Heart right ventricle (tissue), 16 donors: ENCODE measurements at places on chromosomes 16 and 17. TPM values are rescaled to one million over a fixed set of nuclear protein-coding genes. Genes with fewer than 3 reads are reported as not detected.
A peak's percentile ranks its signal among the peaks of the same experiment; 100 is the strongest.

DNA sequence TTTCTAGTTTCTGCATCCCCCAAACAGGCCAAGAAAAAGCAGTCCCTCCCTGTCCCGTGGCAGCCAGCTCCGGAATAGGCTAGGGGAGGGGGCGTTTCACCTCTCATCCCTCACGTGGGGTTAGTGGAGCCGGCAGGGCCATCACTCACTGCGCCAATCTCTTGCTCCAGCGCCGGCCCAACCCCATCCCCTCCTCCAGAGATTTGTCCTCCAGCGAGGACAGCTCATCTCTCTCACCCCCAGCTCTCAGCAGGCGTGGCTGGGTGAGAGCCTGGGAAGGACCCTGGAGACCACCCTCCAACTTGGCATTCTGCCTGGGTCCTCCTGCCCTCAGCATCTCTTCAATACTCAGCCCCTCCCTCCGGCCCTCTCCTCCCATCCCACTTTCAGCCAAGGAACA lies 74.1 kb downstream of the TMEM132E start:
- no peaks in the 10 kb centered on the region for H3K27me3 ChIP-seq
- H3K4me1 ChIP-seq = no peaks in the 10 kb centered on the region
- no peak overlapping the region for H3K27ac ChIP-seq
- no peak overlapping the region for H3K4me3 ChIP-seq
- H3K36me3 ChIP-seq = no peaks in the 10 kb centered on the region

GRCh38 chr17:48631693-48632578 lies 5.8 kb upstream of the HOXB9 start:
- H3K4me3 ChIP-seq = no peak overlapping the region
- peaks cover 100% of the 10 kb centered on the region for H3K27me3 ChIP-seq
- DNase-seq = no peak
- H3K4me1 ChIP-seq = peaks cover 15% of the 10 kb centered on the region
- H3K36me3 ChIP-seq = no peaks in the 10 kb centered on the region
- H3K27ac ChIP-seq = no peak overlapping the region

GRCh38 chr16:50354629-50355456 lies 13.9 kb downstream of the BRD7 start:
- DNase-seq = no peak
- no peak overlapping the region for H3K4me3 ChIP-seq
- H3K4me1 ChIP-seq = no peaks in the 10 kb centered on the region
- no peaks in the 10 kb centered on the region for H3K27me3 ChIP-seq
- H3K27ac ChIP-seq = no peak overlapping the region

- H3K27ac ChIP-seq = no peak overlapping the region
- no peak for DNase-seq
- peak overlapping the region; percentile 40 for H3K4me3 ChIP-seq
- H3K27me3 ChIP-seq = no peaks in the 10 kb centered on the region
- no peaks in the 10 kb centered on the region for H3K36me3 ChIP-seq
- peaks cover 10% of the 10 kb centered on the region for H3K4me1 ChIP-seq
Measured at GRCh38 chr16:12090151-12090530, 113.6 kb downstream of the SNX29 start.

DNA sequence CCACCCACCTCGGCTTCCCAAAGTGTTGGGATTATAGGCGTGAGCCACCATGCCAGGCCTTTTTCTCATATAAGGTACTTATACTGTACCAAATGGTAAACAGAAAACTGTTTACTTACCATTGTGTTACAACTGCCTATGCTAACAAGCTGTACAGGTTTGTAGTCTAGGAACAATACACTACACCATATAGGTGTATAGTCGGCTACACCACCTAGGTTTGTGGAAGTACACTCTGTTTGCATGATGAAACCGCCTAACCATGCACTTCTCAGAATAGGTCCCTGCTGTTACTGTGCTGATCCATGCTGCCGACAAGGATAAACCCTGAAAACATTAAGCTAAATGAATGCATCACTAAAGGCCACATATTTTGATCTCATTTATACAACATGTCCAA lies 18.9 kb downstream of the DNAJA2 start:
- no peaks in the 10 kb centered on the region for H3K4me1 ChIP-seq
- H3K27me3 ChIP-seq = no peaks in the 10 kb centered on the region
- no peak overlapping the region for H3K27ac ChIP-seq
- peaks cover 4% of the 10 kb centered on the region for H3K36me3 ChIP-seq

DNA sequence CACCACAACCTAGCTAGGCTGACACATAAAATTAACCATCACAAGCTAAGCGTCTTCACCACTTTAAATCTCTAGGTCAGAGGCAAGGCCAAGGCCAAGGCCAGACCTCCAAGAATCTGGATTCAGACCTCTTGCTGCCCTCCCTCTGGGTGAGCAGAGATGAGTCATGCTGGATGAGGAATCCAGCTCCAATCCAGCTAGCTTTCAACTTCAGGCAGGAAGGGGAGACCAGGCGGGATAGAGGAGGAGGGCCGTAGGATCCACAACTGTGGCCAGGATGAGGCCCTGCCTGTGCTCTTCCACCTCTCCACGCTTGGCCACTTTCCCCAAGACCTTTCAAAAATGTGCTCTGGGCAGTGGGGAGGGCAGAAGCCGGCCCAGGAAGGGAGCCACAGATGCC lies 14.7 kb downstream of the LRRC75A start:
- no peak for DNase-seq
- peaks cover 10% of the 10 kb centered on the region for H3K4me1 ChIP-seq
- H3K36me3 ChIP-seq = no peaks in the 10 kb centered on the region
- no peaks in the 10 kb centered on the region for H3K27me3 ChIP-seq
- no peak overlapping the region for H3K27ac ChIP-seq
- no peak overlapping the region for H3K4me3 ChIP-seq

GRCh38 chr16:87740441-87740840 lies 25.3 kb downstream of the KLHDC4 start:
- no peak for DNase-seq
- H3K4me1 ChIP-seq = peaks cover 20% of the 10 kb centered on the region
- no peak overlapping the region for H3K27ac ChIP-seq
- no peaks in the 10 kb centered on the region for H3K27me3 ChIP-seq

The C1QTNF8 gene
- total RNA-seq = not detected

- H3K36me3 ChIP-seq = no peaks in the 10 kb centered on the region
- no peak overlapping the region for H3K27ac ChIP-seq
- H3K4me3 ChIP-seq = no peak overlapping the region
- no peak for DNase-seq
- no peaks in the 10 kb centered on the region for H3K27me3 ChIP-seq
- H3K4me1 ChIP-seq = no peaks in the 10 kb centered on the region
Measured at GRCh38 chr17:63142836-63143235, 176.8 kb downstream of the TANC2 start.

The C17orf100 gene
- 0.73 TPM for total RNA-seq

GRCh38 chr17:19747829-19748806 lies at the start of gene ALDH3A1:
Gene ALDH3A1, minus strand, starts transcription at chr17:19748298. Its CDS starts 3,169 bp downstream, at chr17:19745129.
- no peak within 1 kb of the TSS for H3K4me3 ChIP-seq
- no peaks in the 10 kb centered on the region for H3K4me1 ChIP-seq
- no peak within 1 kb of the TSS for H3K27ac ChIP-seq
- H3K27me3 ChIP-seq = no peaks in the 10 kb centered on the region
- no peaks in the 10 kb centered on the region for H3K36me3 ChIP-seq

DNA sequence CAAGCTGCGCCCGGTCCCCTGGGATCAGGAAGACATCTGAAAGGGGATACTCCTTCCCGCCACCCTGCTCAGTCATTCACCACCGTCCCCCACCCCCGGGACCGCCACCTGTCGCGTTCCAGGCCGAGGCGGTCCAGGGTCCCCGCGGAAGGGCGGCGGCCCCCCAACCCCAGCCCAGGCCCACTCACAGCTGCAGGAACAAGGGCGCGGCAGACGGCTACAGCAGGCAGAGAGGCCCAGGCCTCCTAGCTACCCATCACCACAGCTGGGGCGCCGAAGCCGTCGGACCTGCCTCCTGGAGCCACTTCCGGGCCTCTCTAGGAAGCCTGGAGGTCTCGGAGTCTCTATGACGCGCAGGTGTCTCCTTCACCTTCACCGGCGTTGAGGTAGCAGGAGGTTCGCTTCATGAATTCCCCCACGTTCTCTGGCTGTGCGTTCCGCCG lies at the start of gene SDR42E1:
Gene SDR42E1 (minus strand): TSS at position 272 of the 443 bp plus-strand sequence. CDS start 10,612 bp downstream, outside the sequence.
- H3K4me3 ChIP-seq = peak within 1 kb of the TSS; percentile 31
- H3K4me1 ChIP-seq = peaks cover 2% of the 10 kb centered on the region
- peaks cover 27% of the 10 kb centered on the region for H3K27me3 ChIP-seq
- no peaks in the 10 kb centered on the region for H3K36me3 ChIP-seq

GRCh38 chr17:74786431-74787055 lies 10.4 kb upstream of the NAT9 start:
- H3K27me3 ChIP-seq = no peaks in the 10 kb centered on the region
- H3K36me3 ChIP-seq = no peaks in the 10 kb centered on the region
- H3K4me3 ChIP-seq = no peak overlapping the region
- H3K4me1 ChIP-seq = no peaks in the 10 kb centered on the region
- DNase-seq = no peak
- no peak overlapping the region for H3K27ac ChIP-seq

The CNTD1 gene
- total RNA-seq = not detected

DNA sequence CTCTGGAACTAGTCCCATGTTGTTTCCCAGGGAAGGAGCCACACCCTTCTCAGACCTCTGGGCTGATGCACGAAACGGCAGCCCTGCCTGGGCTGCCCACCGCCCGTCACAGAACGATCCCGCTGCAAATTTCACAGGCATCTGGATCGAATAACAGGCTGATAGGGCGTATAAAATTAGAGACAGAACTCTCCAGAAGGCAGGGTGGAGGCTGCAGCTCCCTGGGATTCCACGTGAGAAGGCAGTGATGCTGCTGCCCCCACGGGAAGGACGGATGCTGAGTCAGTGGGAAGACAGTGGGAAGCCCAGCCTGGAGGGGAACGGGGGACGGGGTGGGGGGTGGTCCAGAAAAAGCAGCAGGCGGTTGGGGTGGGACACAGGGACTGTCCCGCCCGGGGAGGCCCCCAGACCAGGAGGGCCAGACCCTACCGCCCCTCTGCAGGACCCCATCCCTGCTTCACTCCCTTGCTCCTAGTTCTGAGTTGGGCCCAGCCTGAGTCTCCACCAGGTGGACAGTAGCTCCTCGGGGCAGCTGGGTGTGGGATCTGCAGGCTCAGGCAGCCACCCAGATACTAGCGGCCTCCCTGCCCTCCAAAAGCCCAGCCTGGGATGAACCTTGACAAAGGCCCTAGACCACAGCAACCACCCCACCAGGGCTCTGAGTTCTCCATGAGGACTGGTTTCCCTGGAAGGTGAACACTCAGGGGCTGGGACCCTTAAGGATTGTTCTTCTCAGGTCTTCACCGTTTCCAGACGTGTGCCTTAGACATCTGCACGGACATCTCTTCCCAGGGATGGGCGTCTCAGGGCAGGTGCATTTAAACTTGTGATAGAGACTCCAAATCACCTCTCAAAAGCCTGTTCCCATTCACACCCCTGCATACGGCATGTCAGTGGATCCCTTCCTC lies 117.8 kb downstream of the METRNL start:
- H3K27me3 ChIP-seq = no peaks in the 10 kb centered on the region
- DNase-seq = no peak
- H3K4me3 ChIP-seq = no peak overlapping the region

DNA sequence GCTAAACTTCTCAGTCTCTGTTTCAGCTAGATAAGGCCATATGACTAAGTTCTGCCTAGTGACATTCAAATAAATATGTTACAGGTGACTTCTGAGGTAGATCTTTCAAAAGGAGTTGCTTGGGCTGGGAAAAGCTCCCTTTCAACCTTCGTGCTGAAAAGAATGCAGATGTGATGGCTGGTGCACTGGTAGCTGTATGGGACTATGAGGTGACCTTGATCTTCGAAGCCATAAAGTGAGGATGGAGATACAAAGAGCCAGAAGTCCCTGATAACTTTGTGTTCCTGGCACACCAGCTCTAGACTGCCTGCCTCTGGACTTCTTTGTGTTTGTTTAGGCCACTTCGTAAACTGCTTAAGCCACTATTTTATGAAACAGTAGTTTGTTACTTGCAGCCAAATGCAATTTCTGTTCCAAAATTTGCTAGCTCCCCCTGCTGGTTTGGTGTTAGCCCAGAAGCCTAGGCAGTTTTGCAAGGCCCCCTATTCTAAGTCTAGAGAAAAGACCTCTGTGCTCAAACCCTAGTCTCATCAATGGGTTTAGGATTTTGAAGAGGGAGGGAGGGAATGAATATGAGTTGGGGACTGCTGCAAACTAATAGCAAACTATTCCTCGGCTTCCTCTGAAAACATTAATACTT lies 23.3 kb upstream of the ERCC4 start:
- no peak for DNase-seq
- no peak overlapping the region for H3K27ac ChIP-seq
- H3K36me3 ChIP-seq = no peaks in the 10 kb centered on the region

GRCh38 chr17:32558326-32558955 lies 71.6 kb downstream of the CDK5R1 start:
- no peak overlapping the region for H3K4me3 ChIP-seq
- no peaks in the 10 kb centered on the region for H3K4me1 ChIP-seq
- H3K27me3 ChIP-seq = no peaks in the 10 kb centered on the region
- H3K27ac ChIP-seq = no peak overlapping the region
- DNase-seq = no peak
- H3K36me3 ChIP-seq = no peaks in the 10 kb centered on the region

GRCh38 chr17:21239680-21240368 lies 13.4 kb downstream of the NATD1 start:
- H3K27ac ChIP-seq = no peak overlapping the region
- H3K27me3 ChIP-seq = no peaks in the 10 kb centered on the region
- H3K4me3 ChIP-seq = no peak overlapping the region
- no peak for DNase-seq

DNA sequence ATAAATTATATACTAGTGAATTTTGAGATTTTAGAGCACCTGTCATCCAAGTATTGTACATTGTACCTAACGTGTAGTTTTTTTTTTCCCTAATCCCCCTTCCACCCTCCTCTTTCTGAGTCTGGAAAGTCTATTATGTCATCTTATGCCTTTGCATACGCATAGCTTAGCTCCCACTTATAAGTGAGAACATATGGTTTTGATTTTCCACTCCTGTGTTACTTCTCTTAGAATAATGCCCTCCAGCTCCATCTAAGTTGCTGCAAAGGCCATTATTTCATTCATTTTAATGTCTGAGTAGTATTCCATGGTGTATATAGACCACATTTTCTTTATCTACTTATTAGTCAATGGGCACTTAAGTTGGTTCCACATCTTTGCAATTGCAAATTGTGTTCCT lies 177.0 kb upstream of the C16orf82 start:
- DNase-seq = no peak
- H3K4me1 ChIP-seq = no peaks in the 10 kb centered on the region
- no peaks in the 10 kb centered on the region for H3K36me3 ChIP-seq
- no peaks in the 10 kb centered on the region for H3K27me3 ChIP-seq

- peaks cover 77% of the 10 kb centered on the region for H3K4me1 ChIP-seq
- H3K36me3 ChIP-seq = peaks cover 20% of the 10 kb centered on the region
- H3K27ac ChIP-seq = peak overlapping the region; percentile 64
Measured at GRCh38 chr16:53220585-53220984, 165.8 kb downstream of the CHD9 start.

- H3K27me3 ChIP-seq = no peaks in the 10 kb centered on the region
- H3K27ac ChIP-seq = no peak overlapping the region
- H3K4me1 ChIP-seq = peaks cover 22% of the 10 kb centered on the region
- no peak for DNase-seq
Measured at GRCh38 chr16:79764415-79765110, 164.0 kb upstream of the MAF start.

- peaks cover 56% of the 10 kb centered on the region for H3K27me3 ChIP-seq
- no peak for DNase-seq
- H3K36me3 ChIP-seq = no peaks in the 10 kb centered on the region
- H3K27ac ChIP-seq = no peak overlapping the region
- H3K4me1 ChIP-seq = peaks cover 19% of the 10 kb centered on the region
Measured at GRCh38 chr16:85897382-85897781, 1.6 kb upstream of the IRF8 start.

GRCh38 chr16:83420206-83420760 lies 387.5 kb upstream of the HSBP1 start:
- H3K4me3 ChIP-seq = no peak overlapping the region
- no peaks in the 10 kb centered on the region for H3K27me3 ChIP-seq
- H3K27ac ChIP-seq = no peak overlapping the region

GRCh38 chr17:33712120-33712519 lies 419.0 kb upstream of the ASIC2 start:
- H3K27me3 ChIP-seq = peaks cover 35% of the 10 kb centered on the region
- H3K27ac ChIP-seq = no peak overlapping the region
- no peaks in the 10 kb centered on the region for H3K36me3 ChIP-seq
- no peak overlapping the region for H3K4me3 ChIP-seq
- no peaks in the 10 kb centered on the region for H3K4me1 ChIP-seq

The CLEC19A gene
- not detected for total RNA-seq
